ENCODE measurements at places on chromosomes 16 and 17.

- no peak for DNase-seq
These were observed 9.3 kb upstream of the CNP start for GRCh38 chr17:41957031-41957868.

GRCh38 chr17:44689477-44690217 lies at the start of gene CCDC43:
Gene CCDC43 (minus strand): TSS chr17:44689776. CDS start chr17:44689753, 23 bp downstream.
- peak; percentile 85 for DNase-seq

DNA sequence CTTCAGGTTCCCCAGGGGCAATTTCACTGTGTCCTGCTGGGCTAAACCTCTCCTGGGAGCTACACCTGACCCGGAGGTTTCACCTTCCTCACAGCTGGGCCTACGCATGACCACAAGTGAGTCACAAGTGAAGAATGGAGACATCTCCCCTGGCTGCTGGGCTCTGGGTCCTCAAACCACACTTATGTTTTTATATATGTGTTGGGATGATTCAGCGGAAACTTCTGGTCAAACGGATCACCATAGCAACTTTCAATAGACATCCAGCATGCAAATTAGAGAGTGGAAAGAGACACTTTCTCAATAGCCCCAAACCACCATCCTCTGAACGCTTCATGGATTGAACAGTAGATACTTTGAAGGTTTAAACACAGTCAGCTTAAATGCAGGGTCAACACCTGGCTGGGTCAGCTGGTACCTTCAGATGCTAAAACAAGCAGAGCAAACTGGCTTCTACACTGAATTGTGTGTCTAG lies 28.0 kb upstream of the MAF start:
- DNase-seq = peak; percentile 25

GRCh38 chr17:83062011-83062817 lies 17.2 kb upstream of the METRNL start:
- DNase-seq = no peak

- no peak for DNase-seq
These were observed 420.4 kb downstream of the GRIN2A start for GRCh38 chr16:9761870-9762269.

DNA sequence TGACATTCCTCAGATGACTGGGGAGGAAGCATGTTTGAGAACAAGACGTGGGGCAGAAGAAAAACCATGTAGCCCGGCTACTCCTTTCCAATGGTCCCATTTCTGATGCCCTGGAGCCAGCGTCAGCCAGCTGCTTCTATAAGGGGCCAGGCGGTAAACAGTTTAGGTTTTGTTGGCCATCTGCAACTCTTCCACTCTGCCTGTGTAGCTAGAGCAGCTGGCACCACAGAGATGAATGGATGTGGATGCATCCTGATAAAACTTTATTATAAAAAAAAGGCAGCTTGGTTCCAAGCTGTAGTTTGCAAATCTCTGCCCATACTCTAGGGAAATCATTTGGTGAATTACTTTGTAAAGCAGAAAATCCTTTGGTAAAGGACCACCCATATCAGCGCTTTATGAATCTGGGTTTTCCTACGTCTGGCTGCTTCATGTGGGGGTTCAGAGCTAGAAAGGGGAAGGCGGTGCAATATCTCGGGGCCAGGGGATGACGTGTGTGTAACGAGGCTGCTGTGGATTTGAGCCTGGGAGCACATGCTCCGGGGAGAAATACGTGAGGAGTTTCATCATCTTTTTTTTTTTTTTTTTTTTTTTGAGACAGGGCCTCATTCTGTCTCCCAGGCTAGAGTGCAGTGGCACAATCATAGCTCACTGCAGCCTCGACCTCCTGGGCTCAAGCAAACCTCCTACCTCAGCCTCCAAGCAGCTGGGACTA lies 3.4 kb upstream of the SRL start:
- no peak for DNase-seq

DNA sequence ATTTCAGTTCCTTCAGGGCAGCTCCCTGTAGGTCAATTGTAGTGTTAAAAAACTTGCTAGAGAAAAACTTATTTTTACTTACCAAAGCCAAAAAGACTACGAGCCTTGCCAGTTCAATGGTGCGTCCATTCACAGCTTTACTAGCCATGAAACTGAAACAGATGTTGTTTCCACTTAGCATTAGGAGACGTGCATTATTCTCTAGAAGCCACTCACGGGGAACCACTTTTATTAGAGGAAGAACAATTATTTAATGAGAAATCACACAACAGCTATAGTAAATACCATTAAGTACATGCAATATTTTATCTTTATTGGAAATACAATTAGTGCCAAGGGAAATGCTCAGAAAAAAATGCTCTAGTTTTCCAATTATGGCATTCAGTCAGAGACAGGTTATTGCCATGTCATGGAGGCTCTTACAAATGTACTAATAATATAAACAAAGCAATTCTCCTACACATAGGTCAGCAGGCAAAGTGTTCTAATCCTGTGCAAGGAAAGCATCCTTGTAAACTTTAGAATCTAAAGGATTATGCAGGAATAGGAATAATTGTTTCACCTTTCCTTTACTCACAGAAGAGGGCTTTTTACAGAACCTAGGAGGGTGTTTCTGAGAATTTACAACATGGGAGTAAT lies 17.4 kb downstream of the LASP1NB start:
- no peak for DNase-seq

DNA sequence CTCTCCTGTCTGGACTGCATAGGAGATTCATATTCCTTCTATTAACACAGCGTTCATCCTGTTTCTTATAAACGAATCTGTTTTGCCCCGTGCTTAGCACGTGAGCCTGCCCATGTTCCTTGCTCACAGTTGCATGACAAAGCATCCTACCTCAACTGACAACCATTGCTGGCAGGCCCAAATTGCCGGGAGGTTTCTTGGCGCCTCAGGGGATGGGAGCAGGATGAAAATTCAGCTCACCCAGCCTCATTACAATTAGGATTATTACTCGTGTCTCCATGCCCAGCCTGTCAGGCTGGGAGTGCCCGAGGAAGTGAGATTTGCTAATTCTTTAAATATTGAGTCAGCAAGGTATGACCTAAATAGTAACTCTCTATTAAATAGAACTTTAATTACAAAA lies 36.7 kb upstream of the HELZ start:
- DNase-seq = no peak

GRCh38 chr16:72848759-72849664 lies 198.9 kb downstream of the ZFHX3 start:
- DNase-seq = no peak

- no peak for DNase-seq
These were observed 18.3 kb downstream of the TBC1D16 start for GRCh38 chr17:80017226-80018010.

- no peak for DNase-seq
These were observed 927 bp upstream of the SULT1A2 start for GRCh38 chr16:28597692-28598261.

DNA sequence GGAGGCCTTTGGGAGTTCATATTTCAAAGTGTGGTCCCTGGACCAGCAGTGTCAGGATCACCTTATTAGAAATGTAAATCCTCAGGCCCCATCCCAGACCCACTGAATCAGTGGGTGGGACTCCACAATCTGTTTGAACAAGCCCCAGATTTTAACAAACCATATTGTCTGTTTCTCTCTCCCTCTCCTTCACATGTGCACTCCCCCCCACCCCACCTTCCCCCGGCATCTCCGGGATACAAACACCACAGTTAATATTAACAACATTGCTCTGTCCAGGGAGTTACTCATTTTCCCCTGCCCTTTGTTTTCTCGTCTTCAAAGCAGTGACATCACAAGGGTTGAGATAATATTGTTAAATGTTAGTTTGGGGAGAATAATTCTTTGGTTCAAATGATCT lies 127.3 kb downstream of the KATNIP start:
- DNase-seq = no peak

GRCh38 chr16:26510924-26511323 lies 555.8 kb upstream of the C16orf82 start:
- DNase-seq = no peak

- no peak for DNase-seq
These were observed 47.1 kb downstream of the LITAF start for GRCh38 chr16:11539641-11540050.

- DNase-seq = peak; percentile 38
These were observed 407 bp downstream of the MCRIP1 start for GRCh38 chr17:81832608-81833159.

GRCh38 chr17:42780851-42781638 lies 635 bp downstream of the WNK4 start:
- DNase-seq = no peak

GRCh38 chr16:27238016-27238587 lies 30.5 kb downstream of the NSMCE1 start:
- no peak for DNase-seq

GRCh38 chr16:81123092-81123852 lies 27.1 kb upstream of the GCSH start:
- no peak for DNase-seq

GRCh38 chr16:14464192-14464591 lies 165.9 kb downstream of the PARN start:
- DNase-seq = no peak
